Stimulated activated CD8-positive, alpha-beta memory T cell treated with anti-CD3 and anti-CD28 coated beads, Interleukin-4, amount 100 ng/mL, for 1 hour (primary cell): ENCODE measurements at places on chromosomes 11 and 22.

GRCh38 chr11:830295-831117, 2.2 kb upstream of the CD151 start:
- no peak for DNase-seq

DNA sequence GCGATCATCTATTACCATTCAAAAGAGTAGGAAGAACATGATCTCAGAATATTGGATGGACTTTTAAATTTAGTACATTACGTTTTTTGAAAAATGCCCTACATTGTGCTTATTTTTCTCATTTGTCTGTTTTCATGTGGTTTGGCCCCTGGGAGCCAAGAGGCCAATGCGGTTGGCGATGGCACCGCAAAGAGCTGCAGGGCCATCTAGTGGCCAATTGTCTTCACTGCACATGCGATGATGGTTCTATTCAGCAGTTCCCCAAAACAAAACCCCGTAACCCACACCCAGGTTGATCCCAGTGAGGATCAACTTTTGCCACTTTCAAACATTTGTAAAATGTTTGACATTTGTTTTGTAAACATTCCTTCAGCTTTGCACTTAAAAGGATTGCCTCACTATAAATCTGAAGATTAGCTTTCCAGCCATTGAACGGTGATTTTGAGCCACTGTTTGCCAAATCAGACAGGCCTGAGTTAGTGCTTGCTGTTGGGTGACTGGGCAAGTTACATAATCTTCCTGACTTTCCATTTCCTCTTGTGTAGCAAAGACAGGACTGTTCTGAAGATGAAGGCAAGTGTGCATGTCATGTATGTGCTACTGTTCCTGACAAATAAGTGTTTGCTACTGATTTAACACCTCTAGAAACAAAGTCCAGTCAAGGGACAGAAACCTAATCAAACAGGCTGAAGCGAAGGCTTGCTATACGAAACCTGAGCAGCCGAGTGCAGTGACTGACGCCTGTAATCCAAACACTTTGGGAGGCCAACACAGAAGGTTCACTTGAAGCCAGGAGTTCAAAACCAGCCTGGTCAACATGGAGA, 29.2 kb upstream of the XBP1 start:
- DNase-seq = peak; percentile 53

GRCh38 chr22:50281957-50282356, 11.8 kb upstream of the MAPK11 start:
- DNase-seq = no peak

- no peak for DNase-seq
Measured at GRCh38 chr11:121308816-121309215, 16.2 kb downstream of the SC5D start.

DNA sequence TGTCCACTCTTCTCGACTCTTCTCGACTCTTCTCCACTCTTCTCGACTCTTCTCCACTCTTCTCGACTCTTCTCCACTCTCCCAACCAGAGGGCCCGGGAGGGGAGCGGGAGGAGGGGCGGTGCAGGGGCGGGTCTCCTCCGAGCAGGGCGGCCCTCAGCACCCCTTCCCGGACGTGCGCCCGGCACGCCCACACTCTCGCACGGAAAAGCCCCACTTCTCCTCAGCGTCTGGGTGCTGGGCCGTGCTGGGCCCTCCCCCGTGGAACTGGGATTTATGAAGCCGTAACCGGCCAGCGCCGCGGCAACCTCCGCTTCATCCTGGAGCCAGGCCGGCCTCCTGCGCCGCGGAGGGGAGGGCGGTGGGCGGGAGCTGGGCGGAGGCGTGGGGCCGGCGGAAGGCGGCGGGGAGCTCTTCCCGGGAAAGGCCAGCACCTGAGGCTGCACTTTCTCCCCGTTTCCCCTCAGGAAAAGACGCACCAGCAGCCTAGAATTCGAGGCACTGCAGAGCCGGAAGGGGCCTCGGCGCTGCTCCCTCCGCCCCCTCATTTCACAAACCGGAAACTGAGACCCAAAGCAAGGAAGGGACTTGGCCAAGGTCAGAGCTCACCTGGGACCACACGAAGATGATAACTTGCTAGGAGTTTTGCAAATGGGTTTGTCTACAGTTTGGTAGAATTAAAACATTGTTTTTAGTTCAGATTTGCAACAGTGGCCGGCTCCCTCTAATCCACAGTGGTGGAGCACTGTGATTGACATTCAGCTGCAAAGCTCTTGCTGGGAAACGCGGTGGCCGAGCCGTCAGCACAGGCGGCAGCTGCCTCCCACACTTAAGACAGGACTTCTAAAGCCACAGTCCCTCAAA, 31.6 kb upstream of the JAM3 start:
- peak; percentile 38 for DNase-seq

GRCh38 chr11:69828971-69829344, 9.7 kb upstream of the FGF3 start:
- DNase-seq = no peak

- no peak for DNase-seq
Measured at GRCh38 chr11:10382518-10382917, 72.5 kb upstream of the AMPD3 start.

- no peak for DNase-seq
Measured at GRCh38 chr11:85847436-85847835, 7.7 kb upstream of the CCDC83 start.

DNA sequence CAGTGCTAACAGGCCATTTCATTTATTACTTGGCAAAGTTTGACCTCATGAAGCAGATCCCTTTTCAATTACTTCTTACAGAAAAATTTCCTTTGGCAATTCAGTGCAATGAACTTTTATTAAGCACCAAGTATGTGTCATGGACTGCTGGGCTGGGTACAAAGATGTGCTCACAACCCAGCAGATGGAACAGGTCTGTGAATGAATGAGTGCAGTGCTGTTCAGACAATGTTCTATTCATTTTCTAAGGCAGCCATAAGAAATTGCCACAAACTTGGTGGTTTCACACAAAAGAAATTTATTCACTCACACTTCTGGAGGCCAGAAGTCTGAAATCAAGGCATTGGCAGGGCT, 428.5 kb downstream of the SOX6 start:
- DNase-seq = no peak

DNA sequence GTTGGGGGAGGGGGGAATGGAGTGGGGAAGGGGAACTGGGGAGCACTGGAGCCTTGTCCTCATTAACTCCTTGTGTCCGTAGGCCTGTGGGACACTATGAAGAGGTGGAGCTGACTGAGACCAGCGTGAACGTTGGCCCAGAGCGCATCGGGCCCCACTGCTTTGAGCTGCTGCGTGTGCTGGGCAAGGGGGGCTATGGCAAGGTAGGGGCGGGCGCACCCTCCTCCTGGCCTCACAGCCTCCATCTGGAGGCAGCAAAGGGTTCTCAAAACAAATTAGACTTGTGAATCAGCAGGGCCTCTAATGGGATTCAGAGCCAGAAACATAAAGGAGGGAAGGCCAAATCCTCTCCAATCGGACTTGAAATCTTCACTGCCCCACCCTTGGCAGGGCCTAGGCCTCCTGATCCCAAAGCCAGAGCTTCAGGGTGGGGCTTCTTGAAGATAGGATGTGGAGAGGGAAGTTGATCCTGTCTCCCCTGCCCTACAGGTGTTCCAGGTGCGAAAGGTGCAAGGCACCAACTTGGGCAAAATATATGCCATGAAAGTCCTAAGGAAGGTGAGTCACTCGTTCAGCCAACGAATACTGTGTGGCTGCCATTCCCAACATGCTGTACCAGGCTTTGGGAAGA, 859 bp downstream of the RPS6KB2 start:
- DNase-seq = no peak

DNA sequence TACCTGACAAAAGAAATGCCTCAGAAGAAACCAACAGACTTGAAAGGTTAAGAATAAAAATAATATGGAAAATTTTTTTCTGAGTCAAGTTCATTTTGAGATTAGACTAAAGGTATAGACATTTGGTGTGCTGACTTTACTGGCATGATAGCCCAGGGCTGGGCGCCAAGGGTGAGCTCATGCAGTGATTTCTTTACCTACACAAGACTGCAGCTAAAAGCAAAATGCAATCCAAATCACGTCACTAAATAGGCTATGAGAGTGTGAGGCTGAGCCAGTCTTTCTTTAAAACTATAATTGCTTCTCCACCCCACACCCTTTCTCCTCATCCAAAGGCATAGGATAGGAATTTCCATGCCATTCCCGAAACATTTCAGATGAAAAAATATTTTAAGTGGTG, 196.5 kb downstream of the FAM76B start:
- no peak for DNase-seq

DNA sequence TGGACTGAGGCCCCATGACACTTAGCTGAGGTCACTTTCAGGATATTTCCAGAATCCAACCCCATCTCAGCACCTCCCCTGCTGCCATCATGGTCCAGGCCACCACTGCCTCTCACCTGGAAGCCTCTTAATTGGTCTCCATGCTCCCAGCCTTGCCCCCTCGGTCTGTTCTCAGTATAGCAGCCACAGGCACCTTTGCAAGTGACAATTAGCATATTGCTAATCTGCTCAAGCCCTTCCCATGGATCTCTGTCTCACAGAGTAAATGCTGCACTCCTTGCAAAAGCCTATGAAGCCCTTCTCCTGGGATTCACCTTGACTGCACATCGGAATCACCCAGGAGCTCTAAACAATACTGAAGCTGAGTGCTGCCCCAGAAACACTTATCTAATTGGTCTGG, 93.5 kb upstream of the CSNK2A3 start:
- DNase-seq = no peak

- no peak for DNase-seq
Measured at GRCh38 chr11:2689651-2690575, 9.9 kb downstream of the KCNQ1OT1 start.

DNA sequence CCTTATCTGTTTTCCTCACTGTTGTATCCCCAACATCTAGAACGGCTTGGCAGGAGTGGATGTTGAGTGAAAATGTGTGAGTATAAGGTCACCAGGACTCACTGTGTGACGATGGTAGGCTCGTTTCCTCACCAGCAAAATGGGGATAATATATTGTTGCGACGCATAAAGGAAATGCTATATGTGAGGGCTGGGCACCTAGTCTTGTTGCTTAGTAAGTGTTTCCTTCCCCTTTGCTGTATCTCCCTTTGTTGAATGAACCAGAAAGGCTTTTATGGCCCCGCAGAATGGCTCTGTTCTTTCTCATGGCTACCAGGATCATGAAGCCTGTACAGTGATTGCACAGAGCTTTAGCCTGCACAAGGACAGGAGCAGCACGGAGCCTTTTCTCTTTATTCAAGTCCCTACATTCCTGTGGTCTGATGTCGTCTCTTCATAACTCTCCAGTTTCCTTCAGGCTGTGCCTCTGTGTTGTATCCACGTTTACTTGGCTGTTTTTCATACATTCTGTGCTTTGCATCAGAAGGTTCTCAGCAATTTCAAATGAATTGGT, 5.4 kb downstream of the TNRC6B start:
- DNase-seq = no peak

DNA sequence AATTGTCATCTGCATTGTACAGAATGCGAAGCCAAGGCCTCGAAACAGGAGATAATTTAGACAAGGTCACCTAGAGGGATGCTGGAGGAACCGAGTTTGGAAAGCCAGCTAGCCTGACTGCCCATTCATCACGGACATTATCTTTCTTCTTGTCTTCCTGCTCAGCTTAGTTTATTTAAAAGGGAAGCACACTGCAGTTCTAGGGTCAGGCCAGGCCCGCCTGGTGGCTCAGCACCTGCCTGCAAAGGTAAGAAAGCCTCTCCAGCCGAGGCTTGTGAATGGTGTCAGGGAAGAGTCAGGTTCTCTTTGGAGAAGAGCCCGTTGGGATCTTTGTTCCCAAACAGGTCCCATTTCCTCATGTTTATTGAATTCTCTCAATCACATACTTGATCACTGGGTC, 246.5 kb downstream of the BLID start:
- DNase-seq = no peak

DNA sequence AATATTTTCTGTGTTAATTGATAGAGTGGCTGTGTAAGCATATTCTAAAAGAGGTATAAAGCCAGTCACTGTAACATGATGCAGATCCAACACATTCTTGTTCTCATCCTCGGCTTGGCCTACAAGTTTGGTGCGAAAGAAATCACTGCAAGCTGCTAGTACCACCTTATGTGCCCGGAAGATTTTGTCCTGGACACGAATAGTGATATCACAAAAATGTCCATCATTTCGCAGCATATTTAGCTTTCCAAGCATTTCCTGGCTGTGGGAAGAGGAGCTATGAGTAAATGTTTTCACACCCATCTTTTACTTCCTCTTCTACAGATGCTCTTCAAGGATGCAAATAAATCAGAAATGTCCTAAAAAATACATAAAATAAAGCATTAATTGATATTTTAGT, 53.1 kb downstream of the ZBTB44 start:
- no peak for DNase-seq

DNA sequence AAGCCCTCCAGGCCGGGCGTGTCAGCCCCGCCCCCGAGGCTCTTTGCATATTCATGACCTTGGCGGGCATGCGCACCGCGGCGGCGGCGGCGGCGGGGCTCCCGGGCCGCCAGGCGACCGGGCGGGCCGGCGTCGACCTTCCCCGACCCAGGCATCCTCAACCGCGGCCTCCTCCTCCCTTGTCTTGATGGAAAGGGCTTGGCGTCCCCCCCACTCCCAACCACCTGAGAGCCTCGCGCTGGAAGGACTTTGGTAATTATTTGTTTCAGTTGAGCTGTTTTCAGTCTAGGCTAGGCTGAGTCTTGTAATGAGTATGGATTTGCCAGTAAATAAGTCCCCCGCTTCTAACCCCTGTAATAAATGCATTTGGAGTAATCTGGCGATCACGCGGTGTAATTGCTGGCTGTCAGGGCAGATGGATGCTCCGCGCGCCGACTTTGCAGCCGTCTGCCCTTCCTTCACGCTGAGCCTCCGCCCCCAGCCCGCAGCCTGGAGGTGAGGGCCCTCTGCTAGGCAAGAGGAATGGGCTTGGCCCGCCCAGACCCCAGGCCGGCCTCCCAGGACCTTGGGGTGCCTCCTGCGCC, 25.2 kb downstream of the FLRT1 start:
- DNase-seq = no peak

DNA sequence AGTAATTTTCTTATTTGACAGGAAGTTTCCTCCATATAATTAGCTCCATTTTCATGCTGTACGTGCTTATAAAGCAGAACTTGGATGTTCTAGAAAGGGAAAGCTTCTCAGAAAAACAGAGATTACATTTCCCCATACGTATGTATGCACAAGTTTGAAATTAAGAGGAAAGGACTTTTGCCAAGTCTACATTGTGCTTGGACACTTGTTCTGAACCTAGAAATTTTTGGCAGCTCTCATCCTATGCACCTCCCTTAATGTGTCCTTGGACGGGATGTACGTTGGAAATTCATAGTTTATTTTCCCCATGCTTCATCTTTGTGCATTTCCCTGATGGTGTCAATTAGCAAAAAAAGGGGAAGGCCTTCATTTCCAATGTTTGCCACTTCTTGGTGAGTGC, 322.7 kb downstream of the BLID start:
- DNase-seq = no peak

DNA sequence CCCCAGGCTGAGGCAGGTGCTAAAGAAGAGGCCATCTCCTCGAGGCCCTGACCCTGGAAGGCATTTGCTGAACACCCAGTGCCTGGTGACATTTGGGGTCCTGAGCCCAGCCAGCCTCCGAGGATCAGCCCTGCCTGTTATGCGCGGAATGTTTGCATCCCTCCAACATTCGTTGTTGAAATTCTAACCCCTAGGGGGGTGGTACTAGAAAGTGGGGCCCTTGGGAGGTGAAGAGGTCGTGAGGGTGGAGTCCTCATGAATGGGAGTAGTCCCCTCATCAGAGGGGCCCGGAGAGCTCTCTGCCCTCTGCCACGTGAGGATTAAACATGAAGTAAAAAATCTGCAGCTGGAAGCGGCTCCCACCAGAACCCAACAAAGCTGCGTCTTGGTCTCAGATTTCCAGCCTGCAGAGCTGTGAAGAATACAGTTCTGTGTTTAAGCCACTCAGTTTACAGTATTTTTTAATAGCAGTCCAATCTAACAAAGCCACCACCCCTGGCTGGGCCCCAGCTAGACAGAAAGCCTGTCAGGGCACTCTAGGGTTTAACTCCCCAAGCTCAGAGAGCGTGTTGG, 35.3 kb upstream of the SEPTIN5 start:
- no peak for DNase-seq

- DNase-seq = no peak
Measured at GRCh38 chr11:126862664-126863243, 137.8 kb downstream of the KIRREL3 start.
